ENCODE measurements at places on chromosomes 5 and 9.
A peak's percentile ranks its signal among the peaks of the same experiment; 100 is the strongest.

DNA sequence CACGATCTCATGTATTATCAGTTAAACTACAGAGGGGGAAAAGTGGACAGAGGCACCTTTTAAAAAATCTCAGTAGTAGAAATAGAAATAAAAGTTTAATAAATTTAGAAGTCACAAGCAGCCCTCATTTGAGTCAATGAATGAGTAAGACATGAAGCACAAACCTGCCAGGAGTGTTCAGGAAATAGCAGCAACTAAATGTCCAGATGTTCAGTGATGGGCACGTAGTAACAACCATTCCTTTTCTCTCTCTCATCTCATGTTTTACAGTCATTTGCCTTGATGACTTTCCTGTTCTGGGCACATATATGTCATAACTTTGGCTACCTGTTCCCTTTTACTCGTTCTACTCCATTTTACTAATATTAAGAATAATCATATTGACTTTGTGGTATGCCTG is 17.7 kb downstream of the ISOC1 start:
- no peak for DNase-seq

DNA sequence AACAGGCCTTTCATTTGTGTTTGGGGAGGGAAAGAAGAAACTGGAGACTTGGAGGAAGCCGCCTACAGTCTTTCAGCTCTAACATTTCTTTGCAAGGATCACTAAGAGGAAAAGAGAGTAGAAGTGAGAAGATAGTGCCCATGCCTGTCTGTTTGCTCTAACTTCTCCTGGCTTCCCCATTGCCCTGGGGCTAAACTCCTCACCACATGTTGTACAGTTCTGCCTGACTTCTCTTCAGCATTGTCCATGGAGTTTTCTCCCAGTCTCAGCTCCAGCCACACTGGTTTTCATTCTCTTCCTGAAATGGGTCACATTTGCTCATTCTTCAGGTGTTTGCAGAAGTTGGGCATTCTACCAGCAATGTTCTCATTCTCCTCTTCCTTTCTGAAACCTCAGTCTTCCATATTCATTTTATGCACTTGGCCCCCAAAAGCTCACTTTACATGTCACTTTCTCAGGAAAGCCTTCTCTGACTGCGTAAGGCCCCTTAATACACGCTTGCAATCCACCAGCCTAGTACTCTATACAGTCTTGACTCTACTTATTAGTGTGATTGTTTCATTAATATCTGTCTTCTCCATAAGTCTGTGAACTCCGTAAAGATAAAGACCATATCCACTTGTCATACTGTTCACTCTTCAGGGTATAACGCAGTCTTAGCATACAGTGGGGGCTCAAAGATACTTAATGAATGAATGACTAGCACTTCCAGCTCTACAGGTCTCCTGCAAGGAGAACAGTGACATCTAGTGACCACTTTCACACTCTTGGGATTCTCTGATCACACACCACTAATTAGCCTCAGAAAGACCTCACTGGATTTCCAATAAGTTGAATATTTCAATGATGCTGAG is 40.2 kb upstream of the TRIM32 start:
- peak; percentile 21 for DNase-seq

DNA sequence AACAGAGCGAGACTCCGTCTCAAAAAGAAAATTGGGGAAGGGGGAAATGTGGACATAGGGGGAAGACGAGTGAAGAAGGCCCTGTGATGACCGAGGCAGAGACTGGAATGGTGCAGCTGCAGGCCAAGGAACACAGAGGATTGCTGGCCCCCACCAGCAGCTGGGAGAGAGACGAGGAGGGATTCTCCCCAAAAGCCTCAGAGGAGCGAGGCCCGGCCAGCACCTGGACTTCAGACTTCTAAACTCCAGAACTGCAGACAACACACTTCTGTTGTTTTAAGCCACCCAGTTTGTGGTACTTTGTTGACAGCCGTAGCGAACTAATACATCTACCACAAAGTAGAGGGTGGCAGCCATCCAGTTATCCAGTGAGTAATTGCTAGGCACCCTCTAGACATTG is 124.6 kb downstream of the ATPSCKMT start:
- DNase-seq = no peak

- peak; percentile 78 for DNase-seq
Observed at GRCh38 chr5:78648359-78649210, at the start of gene LHFPL2. TSS of gene LHFPL2 (minus strand) at chr5:78648772. CDS start at chr5:78510213, 138,559 bp downstream.

DNA sequence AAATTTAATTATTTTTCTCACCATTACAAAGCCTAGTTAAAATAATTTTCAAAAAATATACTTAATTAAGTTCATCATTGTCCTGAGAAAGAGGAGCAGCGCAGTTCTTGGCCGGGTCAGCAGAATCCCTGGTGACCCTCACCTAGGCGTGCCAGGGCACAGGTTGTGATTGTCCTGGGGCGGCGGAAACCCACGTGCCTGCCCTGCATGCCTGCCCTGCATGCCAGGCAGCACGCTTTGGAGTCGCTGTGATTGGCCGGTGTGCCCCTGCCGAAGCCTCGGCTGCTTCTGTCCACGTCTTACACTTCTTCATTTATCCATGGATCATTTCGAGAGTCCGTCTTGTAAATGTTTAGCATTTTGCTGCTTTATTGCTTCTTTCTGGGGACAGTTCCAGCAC is 25.6 kb downstream of the SLC12A2 start:
- no peak for DNase-seq

GRCh38 chr5:136764601-136765000 is 399.3 kb upstream of the TRPC7 start:
- no peak for DNase-seq

DNA sequence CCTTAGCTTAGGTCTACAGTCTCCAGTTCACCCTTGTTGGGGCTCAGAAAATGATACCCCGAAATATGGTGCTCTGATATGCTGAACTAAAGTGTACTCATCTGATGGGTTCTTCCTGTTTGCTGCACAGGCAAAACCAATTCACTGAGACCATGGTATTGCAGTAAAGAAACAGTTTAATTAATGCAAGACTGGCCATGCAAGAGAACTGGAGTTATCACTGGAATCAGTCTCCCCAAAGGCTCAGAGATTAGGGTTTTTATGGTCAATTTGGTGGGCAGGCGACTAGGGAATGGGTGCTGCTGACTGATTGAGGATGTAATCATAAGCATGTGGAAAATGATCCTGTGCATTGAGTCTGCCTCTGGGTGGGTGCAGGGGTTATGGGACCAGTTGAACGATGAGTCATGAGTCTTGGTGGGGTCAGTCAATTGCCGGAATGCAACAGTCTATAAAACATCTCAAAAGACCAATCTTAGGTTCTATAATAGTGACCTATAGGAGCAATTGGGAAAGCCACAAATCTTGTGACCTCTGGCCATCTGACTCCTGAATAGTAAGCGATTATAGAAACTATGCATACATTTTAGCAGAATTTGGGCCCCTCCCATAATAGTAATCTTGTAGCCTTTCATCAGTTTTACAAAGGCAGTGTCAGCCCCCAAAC is 113.0 kb upstream of the ANKRD55 start:
- DNase-seq = no peak

DNA sequence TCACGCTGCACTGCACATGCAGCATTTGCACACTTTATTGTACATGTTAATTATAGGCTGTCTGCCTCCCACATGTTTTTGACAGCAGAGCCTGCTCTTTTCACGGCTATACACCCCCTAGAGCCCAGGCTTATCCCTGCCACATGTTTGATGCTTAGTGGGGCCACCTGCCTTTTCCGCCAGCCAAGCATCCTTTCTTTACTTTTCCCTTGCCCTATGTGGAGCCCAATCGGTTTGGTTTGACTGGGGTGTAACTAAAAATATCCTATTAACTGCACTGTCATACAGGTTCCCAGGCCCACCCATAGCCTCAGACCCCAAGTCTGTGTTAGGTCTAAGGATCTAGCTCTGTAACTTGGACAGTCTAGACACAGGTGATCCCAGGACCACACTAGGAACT is 18.9 kb upstream of the S1PR3 start:
- no peak for DNase-seq

- no peak for DNase-seq
Observed at GRCh38 chr5:146475906-146476305, 28.8 kb downstream of the TCERG1 start.

DNA sequence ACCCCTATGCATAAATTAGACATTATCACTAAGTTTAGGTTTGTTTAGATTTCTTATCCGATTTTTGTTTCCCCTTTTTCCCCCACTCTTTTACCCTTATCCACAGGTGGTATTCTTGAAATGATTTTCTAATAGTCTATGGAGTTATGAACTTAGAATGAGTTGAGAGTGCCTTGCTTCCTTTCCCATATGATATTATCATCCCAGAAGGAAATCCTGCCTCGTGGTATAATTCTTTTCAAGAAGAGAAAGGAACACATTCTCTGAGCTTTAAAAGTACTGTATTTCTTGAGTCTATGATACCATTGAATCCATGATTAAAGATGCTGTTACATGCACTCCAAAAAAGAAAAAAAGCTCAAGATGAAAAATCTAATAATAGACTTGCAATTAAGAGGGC is 76.9 kb upstream of the ADAMTSL1 start:
- no peak for DNase-seq

- no peak for DNase-seq
Observed at GRCh38 chr9:74463825-74464224, 33.3 kb upstream of the RORB start.

- peak; percentile 25 for DNase-seq
Observed at GRCh38 chr9:117782931-117783788, 79.0 kb downstream of the TLR4 start.

DNA sequence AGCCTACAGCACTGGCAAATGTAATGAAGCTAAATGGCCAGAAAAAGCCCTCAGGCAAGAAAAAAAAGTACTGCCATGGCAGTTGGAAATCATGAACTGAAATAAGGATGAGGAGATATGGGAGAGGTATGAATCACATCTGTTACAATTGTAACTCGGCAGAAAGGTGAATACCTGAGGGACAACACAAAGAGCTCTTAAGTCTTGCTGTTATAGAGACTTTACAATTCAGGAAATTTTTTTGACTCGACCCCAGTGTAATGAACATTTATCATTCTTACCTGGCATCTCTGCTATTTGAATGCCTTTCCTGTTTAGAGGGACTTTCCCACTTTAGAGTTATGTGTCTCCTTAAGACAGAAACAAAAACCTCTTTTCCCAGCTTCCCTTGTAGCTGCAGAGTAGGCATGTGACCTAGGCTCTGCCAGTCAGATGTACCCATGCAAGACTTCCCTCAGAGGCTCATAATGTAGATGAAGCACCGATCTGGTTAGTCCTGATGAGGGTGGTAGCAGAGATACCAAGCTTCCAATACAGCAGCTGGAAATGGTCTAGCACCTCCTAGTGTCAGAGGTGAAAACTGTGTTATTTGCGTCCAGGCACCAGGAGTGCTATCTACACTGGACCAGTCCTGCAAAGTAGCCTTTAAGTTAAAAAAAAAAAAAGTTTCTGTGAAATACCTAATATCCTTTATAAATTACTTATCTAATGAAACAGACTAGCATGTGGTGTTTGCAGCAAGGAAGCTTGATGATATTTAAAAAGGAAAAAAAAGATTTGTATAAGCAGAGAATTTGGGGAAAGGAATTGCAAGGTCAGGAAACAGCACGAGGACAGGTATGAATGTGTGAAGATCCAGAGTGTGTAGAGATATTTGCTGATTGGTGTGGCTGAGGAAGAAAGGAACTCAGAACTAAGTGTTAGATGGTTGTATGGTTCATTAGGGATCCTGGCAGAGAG is 146.9 kb upstream of the SLC1A3 start:
- peak; percentile 37 for DNase-seq

- no peak for DNase-seq
Observed at GRCh38 chr5:66356011-66356565, 212.0 kb downstream of the SREK1 start.

- no peak for DNase-seq
Observed at GRCh38 chr9:21806644-21807043, 4.2 kb downstream of the MTAP start.

- DNase-seq = no peak
Observed at GRCh38 chr5:150241298-150242160, 48.0 kb downstream of the CAMK2A start.

DNA sequence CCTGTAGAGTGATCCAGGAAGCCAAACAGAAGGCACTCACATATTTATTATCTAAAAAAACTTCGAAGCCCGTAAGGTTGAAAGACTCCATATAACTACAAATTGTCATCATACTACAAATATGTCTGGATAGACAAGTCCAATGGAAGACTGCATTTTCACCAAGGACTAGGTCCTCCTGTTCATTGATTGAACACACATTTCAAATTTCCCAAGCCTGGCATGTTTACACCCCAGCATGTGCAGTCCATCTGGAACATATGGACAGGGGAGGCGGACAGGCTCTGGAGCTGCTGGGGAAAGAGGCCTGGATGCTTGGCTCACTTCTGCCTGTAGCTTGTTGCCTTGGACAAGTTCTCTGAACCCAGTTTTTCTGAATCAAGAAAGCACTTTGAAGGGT is 378.7 kb downstream of the ENC1 start:
- DNase-seq = no peak

- DNase-seq = no peak
Observed at GRCh38 chr5:87020099-87020934, 247.4 kb upstream of the RASA1 start.

GRCh38 chr9:100595391-100596199 is 17.7 kb downstream of the CAVIN4 start:
- peak; percentile 57 for DNase-seq

GRCh38 chr5:81608976-81609375 is 141.9 kb downstream of the SSBP2 start:
- no peak for DNase-seq

- DNase-seq = peak; percentile 26
Observed at GRCh38 chr9:113484258-113484730, 20.8 kb downstream of the RGS3 start.

- no peak for DNase-seq
Observed at GRCh38 chr9:79985264-79985663, 413.5 kb downstream of the TLE4 start.

- DNase-seq = peak; percentile 44
Observed at GRCh38 chr5:92678640-92679039, 902.4 kb downstream of the NR2F1-AS1 start.

DNA sequence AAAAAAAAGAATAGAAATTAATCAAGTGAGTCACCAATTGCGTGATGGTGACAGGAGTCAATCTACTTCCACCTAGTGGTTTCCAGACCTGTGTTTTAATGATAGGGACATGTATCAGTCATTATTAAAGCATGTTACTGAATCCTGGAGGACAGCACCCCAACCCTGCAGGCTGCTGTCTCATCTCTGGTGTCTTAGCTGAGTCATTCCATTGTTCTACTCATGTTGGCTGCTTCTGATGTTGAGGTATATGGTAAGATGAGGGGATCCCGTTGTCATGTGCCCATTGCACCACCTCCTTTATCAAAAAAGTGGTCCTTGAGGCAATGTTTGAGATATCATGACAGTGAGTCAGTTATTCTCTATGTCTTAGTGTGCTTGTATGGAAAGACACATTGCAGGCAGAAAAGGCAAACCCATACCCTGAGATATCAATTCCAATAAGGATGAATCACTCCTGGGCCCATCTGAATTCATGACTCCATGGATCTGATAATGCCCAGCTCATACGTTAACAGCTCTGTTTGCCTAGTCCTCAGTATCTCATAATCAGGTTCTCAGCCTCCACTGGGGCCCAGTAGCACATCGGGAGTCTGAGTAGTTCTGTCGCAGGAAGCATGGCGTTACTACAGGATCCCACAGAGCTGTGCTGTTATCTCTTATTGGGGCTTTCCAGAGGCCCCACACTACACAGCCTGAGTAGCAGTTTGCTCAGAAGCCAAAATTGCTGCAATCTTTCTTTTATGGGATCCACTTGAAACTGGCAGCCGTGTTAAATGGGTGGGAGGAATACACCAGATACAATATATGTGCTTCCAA is 31.2 kb downstream of the HMGCS1 start:
- DNase-seq = no peak

- DNase-seq = no peak
Observed at GRCh38 chr9:129888293-129889121, 53.2 kb downstream of the USP20 start.

GRCh38 chr9:4098031-4098430 is 201.8 kb downstream of the GLIS3 start:
- no peak for DNase-seq

Measured in A549 (cell line).